ENCODE measurements at places on chromosomes 2 and 18. TPM values are rescaled to one million over a fixed set of nuclear protein-coding genes. Genes with fewer than 3 reads are reported as not detected.

DNA sequence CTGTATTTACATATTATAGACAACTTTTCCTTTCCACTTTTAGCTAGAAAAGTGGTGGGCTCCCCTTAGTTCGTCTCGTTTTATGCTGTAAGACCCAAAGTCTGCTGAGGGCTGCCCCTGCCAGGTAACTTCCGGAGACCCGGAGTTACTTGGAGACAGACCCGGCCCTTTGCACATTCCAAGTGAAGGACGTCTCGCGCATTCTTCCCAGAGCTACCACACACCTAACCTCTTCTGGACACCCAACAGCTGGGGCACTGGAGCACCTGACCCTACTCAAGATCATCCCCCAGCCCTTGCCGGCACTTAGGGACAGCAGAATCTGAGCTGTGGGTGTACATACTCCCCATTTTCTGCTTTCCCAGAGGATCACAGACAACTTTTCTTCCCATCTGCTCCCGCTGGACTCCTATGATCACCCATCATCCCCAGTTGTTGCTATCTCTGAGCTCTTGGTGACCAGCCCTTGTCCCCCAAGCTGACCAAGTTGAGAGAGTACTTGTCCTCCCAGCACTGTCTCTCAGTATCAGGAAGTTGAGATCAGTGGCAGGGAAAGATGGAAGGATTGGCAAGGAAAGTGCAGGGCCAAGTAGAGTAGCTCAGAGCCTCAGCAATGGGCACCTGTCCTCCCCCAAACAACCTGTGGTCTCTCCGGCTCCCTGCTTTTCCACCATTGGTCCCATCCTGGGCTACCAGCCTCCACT, 8.4 kb upstream of the SATB2 start:
- DNase-seq = no peak

- DNase-seq = no peak
Observed at GRCh38 chr2:6970551-6970950, 53.3 kb downstream of the RNF144A start.

DNA sequence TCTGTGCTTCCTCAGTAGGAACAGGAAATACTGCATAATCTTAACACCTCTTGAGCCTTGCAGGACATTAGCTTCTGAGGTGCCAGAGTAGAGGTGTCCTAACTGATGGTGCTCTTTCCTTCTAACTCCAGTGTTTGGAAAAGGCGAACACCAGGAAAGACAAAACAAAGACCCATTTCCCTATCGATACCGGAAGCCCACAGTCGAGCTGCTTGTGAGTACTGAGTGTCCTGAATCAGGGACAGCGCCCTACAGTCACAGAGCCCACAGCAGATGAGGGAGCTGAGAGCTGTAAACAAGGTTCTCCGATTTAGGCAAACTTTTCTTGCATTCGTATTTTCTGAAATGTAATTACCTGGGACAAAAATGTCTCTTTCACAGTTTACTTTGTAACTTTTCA, 50.7 kb downstream of the SLC14A2 start:
- DNase-seq = no peak

DNA sequence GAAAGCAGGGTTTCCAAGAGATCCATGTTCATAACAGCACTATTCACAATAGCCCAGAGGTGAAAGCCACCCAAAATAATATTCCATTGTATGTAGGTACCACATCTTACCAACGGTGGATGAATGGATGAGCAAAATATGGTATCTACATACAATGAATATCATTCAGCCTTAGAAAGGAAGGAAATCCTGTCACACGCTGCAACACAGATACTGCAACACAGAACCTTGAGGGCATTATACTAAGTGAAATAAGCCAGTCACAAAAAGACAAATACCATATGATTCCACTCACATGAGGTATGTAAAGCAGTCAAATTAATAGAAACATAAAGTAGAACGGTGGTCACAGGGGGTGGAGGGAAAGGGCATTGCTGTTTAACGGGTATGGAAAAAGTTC, 155.7 kb downstream of the DTNB start:
- no peak for DNase-seq

GRCh38 chr2:149645391-149645790, 57.8 kb upstream of the MMADHC start:
- DNase-seq = no peak

GRCh38 chr18:75134611-75134975, 74.3 kb downstream of the PTGR3 start:
- no peak for DNase-seq

DOK6 gene
- 8.2 TPM for total RNA-seq

DNA sequence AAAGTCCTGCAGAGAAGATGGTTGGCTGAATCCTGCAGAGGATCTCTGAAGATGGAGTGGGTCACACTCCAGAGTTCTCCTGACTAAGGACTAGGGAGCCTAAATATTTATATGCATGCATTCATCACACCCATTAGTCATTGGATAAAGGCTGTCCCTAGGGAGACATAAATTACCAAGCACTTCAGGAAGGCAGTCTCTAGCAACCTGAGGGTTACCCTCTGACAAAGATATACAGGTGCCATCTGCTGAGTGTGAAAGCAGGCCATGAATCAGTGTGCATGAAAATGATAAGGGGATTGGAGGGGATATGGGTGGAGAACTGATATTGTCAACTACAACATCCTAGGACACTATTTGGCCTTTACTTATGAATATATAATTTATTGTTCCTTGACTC, 294.8 kb upstream of the DDX18 start:
- no peak for DNase-seq

Measured in right cardiac atrium (tissue), 5 donors.